ENCODE measurements at places on chromosomes 3 and 15.

- DNase-seq: no peak
Measured at GRCh38 chr3:71542521-71543370, 40.8 kb downstream of the FOXP1 start.

GRCh38 chr3:188139466-188139865 lies 14.5 kb upstream of the LPP start:
- DNase-seq: no peak

DNA sequence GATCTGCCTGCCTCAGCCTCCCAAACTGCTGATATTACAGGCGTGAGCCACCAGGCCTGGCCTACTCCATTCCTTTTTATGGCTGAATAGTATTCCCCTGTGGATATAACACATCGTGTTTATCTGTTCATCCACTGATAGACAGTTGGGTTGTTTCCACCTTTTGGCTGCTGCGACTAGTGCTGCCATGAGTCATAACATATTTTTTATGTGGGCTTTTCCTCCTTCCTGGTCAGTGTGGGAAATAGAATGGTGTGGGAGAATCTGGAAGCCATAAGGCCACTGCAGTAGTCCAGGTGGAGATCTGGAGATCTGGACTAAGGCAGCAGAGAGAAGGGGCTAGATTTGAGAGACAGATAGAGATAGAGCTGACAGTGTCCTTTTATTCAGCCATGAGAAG lies 16.2 kb downstream of the LCMT2 start:
- DNase-seq: no peak

- no peak for DNase-seq
Measured at GRCh38 chr3:42660131-42660715, 6.7 kb downstream of the ZBTB47 start.

GRCh38 chr3:97340940-97341339 lies 423.6 kb upstream of the ARL6 start:
- DNase-seq: no peak

DNA sequence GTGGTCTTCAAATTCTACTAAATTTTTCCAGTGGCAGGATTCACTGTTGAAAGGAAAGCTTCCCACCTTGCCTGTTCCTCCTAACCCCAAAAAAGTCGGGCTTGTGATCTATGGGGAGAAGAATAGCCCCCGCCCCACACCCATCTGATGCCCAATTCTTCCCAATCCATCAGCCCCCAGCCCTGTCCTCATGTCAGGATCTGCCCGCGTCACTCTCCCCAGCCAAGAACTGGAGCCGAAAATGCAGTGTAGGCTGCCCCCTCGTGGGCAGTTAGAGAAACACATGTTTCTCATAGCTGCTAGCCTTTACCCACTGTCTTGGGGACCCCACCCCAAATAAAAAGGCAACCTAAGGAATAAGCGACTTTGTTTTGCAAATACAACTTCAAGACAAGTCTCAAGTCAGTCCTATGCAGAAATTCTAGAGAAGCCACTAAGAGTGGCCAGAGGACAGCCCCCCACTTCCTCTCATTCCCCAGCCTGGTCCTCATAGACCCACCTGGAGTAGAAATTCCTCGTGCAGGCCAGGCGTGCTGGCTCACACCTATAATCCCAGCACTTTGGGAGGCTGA lies 13.0 kb upstream of the CSK start:
- no peak for DNase-seq

GRCh38 chr15:39792844-39793335 lies 10.2 kb upstream of the FSIP1 start:
- no peak for DNase-seq

Measured in stimulated activated CD4-positive, alpha-beta T cell treated with anti-CD3 and anti-CD28 coated beads, TNF-alpha, amount 100 ng/mL, for 24 hours (primary cell).